ENCODE measurements at places on chromosomes 5 and 9. TPM values are rescaled to one million over a fixed set of nuclear protein-coding genes. Genes with fewer than 3 reads are reported as not detected.
A peak's percentile ranks its signal among the peaks of the same experiment; 100 is the strongest.

DNA sequence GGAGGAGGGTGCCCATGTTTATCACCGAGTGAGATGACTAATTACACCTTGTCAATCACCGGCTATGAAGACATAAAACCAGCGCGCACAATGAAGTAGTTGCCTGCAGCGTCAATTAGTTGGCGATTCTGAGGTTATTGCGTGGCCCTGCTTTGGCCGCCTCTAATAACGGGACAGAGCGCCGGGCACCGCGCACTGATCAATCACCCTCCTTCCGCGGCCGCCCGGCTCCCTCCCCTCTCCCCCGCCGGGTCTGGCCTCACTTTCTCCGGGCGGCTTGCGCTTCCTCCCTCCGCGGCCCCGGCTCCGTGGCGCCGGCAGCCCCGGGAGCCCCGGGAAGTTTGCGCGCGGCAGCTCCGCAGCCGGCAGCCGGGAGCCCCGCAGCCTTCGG lies 3.3 kb upstream of the LHX2 start:
- DNase-seq: peak; percentile 67
- H3K4me3 ChIP-seq: no peak overlapping the region
- H3K36me3 ChIP-seq: peaks cover 2% of the 10 kb centered on the region
- no peak overlapping the region for H3K27ac ChIP-seq
- peaks cover 27% of the 10 kb centered on the region for H3K4me1 ChIP-seq

DNA sequence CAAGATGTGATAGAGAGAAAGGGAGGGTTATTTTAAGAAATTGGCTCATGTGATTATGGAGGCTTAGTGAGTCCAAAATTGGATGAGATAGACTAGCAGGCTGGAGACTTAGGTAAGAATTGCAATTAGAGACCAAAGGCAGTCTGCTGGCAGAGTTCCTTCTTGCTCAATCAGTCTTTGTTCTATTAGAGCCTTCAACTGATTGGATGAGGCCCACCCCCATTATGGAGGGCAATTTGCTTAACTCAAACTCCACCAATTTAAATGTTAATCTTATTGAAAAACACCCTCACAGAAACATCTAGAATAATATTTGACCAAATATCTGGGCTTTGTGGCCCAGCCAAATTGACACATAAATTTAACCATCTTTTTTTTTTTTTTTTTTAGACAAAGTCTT lies 23.9 kb upstream of the TPD52L3 start:
- no peak overlapping the region for H3K4me3 ChIP-seq
- H3K4me1 ChIP-seq: no peaks in the 10 kb centered on the region
- H3K27ac ChIP-seq: no peak overlapping the region
- H3K27me3 ChIP-seq: peaks cover 7% of the 10 kb centered on the region
- no peaks in the 10 kb centered on the region for H3K36me3 ChIP-seq

The FOXD4L4 gene
- not detected for total RNA-seq

The NMUR2 gene
- total RNA-seq: not detected

The CXCL14 gene
- total RNA-seq: not detected
